ENCODE measurements at places on chromosomes 3 and 15.

- H3K4me1 ChIP-seq, result no peaks in the 10 kb centered on the region
- DNase-seq, result no peak
- peaks cover 51% of the 10 kb centered on the region for H3K36me3 ChIP-seq
- no peaks in the 10 kb centered on the region for H3K27me3 ChIP-seq
- no peak overlapping the region for H3K4me3 ChIP-seq
- H3K27ac ChIP-seq, result no peak overlapping the region
Observed at GRCh38 chr15:25677719-25678499, 185.2 kb downstream of the ATP10A start.

- H3K4me3 ChIP-seq, result no peak overlapping the region
- H3K4me1 ChIP-seq, result no peaks in the 10 kb centered on the region
- no peaks in the 10 kb centered on the region for H3K36me3 ChIP-seq
- no peak overlapping the region for H3K27ac ChIP-seq
- no peaks in the 10 kb centered on the region for H3K27me3 ChIP-seq
Observed at GRCh38 chr15:72994534-72995177, 57.6 kb upstream of the NEO1 start.

DNA sequence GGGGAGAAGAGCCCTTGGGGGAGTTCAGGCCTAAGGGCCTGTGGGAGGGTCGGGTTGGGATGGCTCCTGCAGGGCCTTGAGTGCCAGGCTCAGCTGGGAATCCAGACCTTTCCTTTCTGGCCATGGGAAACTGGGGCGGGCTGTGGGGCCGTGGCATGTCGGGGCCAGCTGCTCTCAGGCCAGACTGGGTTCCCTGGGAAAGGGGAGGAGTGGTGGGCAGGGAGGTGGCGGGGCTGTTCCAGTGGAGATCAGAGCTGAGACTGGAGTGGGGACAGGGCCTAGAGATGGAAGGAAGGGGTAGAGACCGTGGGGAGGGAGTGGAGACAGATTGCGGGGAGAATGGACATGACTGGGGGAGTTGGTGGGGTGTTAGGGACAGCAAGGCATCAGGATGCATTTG, 20.3 kb downstream of the FBLN2 start:
- H3K4me1 ChIP-seq, result no peaks in the 10 kb centered on the region
- no peaks in the 10 kb centered on the region for H3K36me3 ChIP-seq
- no peak overlapping the region for H3K27ac ChIP-seq
- no peak for DNase-seq
- no peak overlapping the region for H3K4me3 ChIP-seq
- H3K27me3 ChIP-seq, result no peaks in the 10 kb centered on the region

- DNase-seq, result no peak
- no peak overlapping the region for H3K4me3 ChIP-seq
- no peak overlapping the region for H3K27ac ChIP-seq
- peaks cover 13% of the 10 kb centered on the region for H3K4me1 ChIP-seq
- no peaks in the 10 kb centered on the region for H3K27me3 ChIP-seq
Observed at GRCh38 chr15:70103880-70104626, 6.3 kb upstream of the TLE3 start.

DNA sequence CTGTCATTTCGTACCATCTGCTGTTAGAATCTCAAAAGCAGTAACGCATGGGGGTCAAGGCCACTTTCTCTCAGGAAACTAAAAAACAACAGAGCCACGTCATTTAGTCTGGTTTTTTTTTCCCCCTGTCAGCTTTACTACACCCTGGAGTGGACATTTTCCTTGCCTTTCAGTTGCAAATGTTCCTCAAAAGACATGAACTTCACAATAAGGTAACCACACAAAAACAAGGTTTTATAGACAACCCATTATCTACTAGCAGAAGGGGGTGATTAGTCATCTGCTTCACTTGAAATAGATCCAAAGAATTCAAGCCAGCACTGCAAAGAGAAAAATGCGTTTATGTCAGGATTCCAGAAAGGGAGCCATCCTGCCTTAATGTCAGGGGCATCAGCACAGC, 171.8 kb upstream of the CDIN1 start:
- no peaks in the 10 kb centered on the region for H3K27me3 ChIP-seq
- H3K4me3 ChIP-seq, result no peak overlapping the region
- H3K4me1 ChIP-seq, result no peaks in the 10 kb centered on the region
- no peak for DNase-seq
- H3K27ac ChIP-seq, result no peak overlapping the region

DNA sequence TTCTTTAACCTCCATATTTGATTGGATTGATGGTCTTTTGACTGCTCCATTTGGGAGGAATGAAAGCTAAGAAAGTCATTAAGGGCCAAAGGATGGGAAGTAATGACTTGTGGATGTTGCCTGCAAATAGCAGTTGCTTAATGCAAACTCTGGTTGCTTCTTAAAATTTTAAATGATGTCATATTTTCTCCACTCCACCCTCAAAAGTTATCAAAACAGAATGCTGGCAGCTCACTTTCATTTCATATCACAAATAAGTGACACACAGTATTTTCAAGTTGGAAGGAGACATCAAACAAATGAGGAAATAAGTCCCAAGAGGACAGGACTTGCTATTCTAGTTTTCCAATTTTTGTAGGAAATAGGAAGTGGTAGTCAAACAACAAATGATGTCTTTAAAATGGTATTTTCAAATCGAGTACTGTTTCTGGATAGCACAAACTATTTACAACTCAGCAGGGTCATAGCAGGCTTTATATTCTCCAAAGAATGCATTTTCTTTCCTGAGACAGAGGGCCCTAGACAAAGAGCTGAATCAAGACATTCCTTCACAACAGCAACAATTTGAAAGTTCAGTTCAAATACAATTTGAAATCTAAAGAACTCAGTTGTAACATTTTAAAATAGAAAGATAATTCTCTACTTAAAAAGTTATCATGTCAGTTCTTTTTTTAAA, 165.1 kb upstream of the UBE2E1 start:
- no peak overlapping the region for H3K4me3 ChIP-seq
- no peak for DNase-seq
- no peaks in the 10 kb centered on the region for H3K4me1 ChIP-seq
- no peaks in the 10 kb centered on the region for H3K27me3 ChIP-seq
- H3K27ac ChIP-seq, result no peak overlapping the region

DNA sequence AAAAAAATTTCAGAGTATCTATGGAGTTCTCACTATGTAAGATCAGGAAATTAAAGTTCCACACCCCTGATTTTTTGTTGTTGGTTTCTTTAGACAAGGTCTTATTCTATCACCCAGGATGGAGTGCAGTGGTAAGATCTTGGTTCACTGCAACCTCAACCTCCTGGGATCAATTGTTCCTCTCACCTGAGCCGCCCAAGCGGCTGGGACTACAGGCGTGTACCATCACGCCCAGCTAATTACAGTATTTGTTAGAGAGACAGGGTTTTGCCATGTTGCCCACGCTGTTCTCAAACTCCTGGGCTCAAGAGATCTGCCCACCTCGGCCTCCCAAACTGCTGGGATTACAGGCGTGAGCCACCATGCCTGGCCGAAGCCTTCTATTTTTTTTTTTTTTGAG, 12.4 kb downstream of the QRICH1 start:
- H3K27ac ChIP-seq, result no peak overlapping the region
- no peak for DNase-seq
- no peak overlapping the region for H3K4me3 ChIP-seq
- H3K27me3 ChIP-seq, result no peaks in the 10 kb centered on the region

DNA sequence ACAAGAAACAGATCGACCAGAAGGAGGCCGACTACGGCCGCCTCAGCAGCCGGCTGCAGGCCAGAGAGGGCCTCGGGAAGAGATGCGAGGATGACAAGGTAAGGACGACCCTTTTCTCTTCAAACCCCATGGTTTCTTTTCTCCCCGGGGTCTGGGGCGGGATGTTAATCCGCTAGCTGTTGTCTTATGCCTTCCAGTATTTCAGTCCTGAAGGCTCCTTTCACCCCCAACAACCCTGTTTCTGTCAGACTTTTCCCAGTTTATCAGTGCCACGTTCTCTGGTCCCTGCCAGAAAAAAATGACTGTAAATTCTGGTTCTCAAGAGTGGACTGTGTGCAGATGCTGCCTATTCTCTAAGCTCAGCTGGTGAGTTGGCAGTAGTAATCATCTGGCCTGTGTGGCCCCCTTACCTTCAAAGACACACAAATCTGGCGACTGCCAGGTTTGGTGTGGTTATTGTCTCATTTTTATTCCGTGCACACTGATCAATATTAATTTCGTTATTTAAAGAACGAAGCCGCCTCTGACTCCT, 806 bp downstream of the GOLM2 start:
- H3K4me3 ChIP-seq, result peak overlapping the region; percentile 85
- peak; percentile 1 for DNase-seq
- H3K4me1 ChIP-seq, result peaks cover 12% of the 10 kb centered on the region
- no peaks in the 10 kb centered on the region for H3K27me3 ChIP-seq
- peak overlapping the region; percentile 86 for H3K27ac ChIP-seq
- H3K36me3 ChIP-seq, result peaks cover 5% of the 10 kb centered on the region

DNA sequence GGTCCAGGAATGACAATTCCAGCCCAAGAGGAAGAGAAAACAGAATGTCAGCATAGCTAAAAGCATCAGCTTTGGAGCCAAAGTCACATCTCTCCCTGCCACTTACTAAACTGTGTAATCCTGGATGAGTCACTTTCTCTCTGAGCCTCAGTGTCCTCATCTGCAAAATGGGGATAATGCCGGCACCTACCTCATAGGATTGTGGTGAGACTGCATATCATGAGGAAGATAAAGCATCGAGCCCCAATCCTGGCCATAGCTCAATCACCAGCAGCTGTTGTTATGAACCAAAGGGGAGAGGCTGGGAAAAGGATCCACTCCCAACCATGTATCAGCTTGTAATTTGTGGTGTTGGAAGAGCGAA, 9.1 kb downstream of the SLC6A1 start:
- H3K27ac ChIP-seq, result no peak overlapping the region
- no peaks in the 10 kb centered on the region for H3K27me3 ChIP-seq
- H3K4me1 ChIP-seq, result no peaks in the 10 kb centered on the region
- no peaks in the 10 kb centered on the region for H3K36me3 ChIP-seq

- no peak overlapping the region for H3K27ac ChIP-seq
- H3K36me3 ChIP-seq, result peaks cover 87% of the 10 kb centered on the region
- H3K4me3 ChIP-seq, result no peak overlapping the region
- H3K4me1 ChIP-seq, result no peaks in the 10 kb centered on the region
- H3K27me3 ChIP-seq, result no peaks in the 10 kb centered on the region
- DNase-seq, result no peak
Observed at GRCh38 chr15:98927022-98927421, 80.6 kb downstream of the PGPEP1L start.

DNA sequence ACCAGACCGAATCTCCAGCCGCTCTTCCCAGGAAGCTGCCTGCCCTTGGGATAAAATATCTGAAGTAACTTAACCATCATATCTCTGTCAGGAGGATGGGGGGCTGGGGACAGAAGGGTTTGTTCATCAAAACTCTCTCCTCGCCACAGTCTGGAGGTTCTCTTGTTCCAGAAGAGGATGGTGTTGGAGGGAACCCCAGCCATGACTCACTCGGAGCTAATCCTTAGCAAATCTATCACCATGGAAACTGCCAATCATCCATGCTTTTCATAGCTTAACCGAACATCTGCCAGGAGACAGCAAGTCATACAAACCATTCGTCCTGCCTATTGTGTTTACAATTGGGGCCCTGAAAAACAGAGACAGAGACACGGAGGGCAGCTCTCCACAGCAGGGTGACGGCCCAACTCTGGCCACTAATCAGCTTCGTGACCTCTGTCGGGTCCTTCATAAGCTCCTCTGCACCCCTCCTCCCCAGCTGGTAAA, 73.8 kb upstream of the HEG1 start:
- H3K36me3 ChIP-seq, result no peaks in the 10 kb centered on the region
- H3K27ac ChIP-seq, result no peak overlapping the region
- peaks cover 11% of the 10 kb centered on the region for H3K4me1 ChIP-seq
- H3K4me3 ChIP-seq, result no peak overlapping the region
- H3K27me3 ChIP-seq, result no peaks in the 10 kb centered on the region

DNA sequence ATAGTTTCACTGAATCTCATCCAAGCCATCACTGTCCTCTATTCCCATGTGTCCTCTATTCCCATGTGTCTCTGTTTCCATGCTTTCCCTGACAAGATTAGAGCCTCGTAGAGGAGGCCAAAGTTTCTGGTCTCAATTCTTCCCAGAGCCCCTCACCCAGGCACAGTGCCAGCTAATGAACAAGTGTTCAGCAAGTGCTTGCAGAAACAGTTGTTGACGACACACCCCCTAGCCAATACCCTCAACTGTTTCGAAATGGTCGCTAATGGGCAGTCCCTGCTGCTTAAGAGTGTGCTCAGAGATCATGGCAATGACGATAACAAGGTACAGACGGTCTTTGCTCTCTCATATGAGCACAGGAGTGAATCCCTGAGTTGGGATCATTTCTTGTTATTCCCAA, 73.4 kb downstream of the FAM174B start:
- DNase-seq, result no peak
- H3K4me1 ChIP-seq, result no peaks in the 10 kb centered on the region
- H3K36me3 ChIP-seq, result no peaks in the 10 kb centered on the region

DNA sequence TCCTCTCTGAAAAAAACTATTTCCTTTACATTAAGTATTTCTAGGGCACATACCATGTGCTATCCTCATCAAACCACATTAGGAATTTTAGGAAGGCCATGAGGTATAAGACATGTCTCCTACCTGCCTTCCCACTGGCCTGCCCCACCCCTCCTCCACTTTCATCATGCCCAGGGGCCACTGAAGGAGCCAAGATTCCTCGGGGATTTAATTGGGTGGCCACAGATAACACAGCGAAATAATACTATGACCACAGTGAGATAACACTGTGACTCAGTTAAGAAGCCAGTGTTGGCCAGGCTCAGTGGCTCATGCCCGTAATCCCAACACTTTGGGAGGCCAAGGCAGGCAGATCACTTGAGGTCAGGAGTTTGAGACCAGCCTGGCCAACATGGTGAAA, 9.8 kb upstream of the BMF start:
- H3K27ac ChIP-seq, result no peak overlapping the region
- H3K4me3 ChIP-seq, result no peak overlapping the region
- no peaks in the 10 kb centered on the region for H3K27me3 ChIP-seq
- DNase-seq, result no peak
- H3K36me3 ChIP-seq, result no peaks in the 10 kb centered on the region

DNA sequence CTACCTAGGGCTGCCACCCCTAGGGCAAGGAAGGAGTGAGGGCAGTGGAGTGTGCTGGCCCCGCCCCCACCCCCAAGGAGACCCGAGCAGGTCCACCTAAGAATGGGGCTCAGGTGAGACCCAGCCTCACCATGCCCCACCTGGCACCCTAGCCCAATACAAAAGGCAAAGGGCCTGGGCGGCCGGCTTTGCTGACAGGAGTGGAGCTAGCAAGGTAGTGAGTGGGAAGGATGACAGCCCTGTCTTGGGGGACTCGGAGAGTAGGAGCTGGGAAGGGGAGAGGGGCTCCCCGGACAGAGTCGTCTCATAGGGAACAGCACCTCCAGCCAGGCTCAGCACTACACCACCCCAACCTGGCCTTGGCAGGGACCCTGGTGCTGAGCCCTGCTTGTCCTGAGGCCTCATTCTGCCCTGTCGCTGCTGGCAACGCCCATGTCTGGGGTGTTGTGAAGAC, 12.1 kb downstream of the C15orf39 start:
- no peak overlapping the region for H3K27ac ChIP-seq
- DNase-seq, result no peak
- peaks cover 50% of the 10 kb centered on the region for H3K36me3 ChIP-seq
- no peaks in the 10 kb centered on the region for H3K4me1 ChIP-seq
- H3K4me3 ChIP-seq, result no peak overlapping the region
- H3K27me3 ChIP-seq, result no peaks in the 10 kb centered on the region
